Left renal cortex interstitium (tissue), 4 donors: ENCODE measurements at places on chromosomes 6 and 20. TPM values are rescaled to one million over a fixed set of nuclear protein-coding genes. Genes with fewer than 3 reads are reported as not detected.

Gene TAB2
- polyA plus RNA-seq: 103 TPM

Gene SAMHD1
- 21.4 TPM for polyA plus RNA-seq

- DNase-seq: no peak
Measured at GRCh38 chr6:111688331-111688730, 82.7 kb upstream of the TRAF3IP2 start.

DNA sequence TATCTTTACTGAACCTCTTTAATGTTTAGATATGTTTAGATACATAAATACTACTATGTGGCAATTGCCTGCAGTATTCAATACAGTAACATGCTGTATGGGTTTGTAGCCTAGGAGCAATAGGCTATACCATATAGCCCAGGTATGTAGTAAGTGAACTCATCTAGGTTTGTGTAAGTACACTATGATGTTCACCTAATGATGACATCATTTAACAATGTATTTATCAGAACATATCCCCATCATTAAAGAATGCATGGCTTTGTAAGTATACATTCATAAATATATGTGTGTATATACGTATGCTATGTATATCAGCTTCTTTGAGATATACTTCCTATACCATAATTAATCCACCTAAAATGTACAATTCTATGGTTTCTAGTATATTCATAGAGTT, 631.2 kb upstream of the MAN1A1 start:
- no peak for DNase-seq

GRCh38 chr20:12058216-12058615, 140.5 kb downstream of the BTBD3 start:
- no peak for DNase-seq

DNA sequence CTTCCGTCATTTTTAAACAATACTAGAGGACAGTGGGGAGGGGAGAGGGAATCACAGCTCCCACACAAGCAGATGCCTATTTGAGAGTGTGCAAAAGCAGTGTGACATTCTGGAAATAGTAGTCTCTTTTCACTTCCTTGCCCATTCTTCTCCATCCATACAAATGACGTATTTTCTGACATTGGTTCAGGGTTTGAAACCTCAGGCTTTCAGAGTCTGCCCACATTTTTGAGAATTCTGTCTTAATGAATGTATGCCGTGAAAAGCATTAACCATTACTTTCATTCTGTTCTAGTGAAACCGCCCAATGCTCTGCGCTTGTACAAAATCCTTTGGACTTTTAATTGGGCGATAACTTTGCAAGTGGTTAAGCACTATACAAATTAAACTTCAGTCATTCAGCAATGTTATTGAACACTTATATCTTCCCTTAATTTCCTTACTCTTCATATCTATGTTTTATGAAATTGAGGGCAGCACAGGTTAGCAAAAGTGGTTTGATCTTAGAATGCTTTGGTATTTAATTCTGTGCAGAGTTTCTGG, 265.7 kb downstream of the SOX4 start:
- DNase-seq: no peak

- DNase-seq: no peak
Measured at GRCh38 chr6:140758169-140758877, 1374.4 kb upstream of the GJE1 start.

DNA sequence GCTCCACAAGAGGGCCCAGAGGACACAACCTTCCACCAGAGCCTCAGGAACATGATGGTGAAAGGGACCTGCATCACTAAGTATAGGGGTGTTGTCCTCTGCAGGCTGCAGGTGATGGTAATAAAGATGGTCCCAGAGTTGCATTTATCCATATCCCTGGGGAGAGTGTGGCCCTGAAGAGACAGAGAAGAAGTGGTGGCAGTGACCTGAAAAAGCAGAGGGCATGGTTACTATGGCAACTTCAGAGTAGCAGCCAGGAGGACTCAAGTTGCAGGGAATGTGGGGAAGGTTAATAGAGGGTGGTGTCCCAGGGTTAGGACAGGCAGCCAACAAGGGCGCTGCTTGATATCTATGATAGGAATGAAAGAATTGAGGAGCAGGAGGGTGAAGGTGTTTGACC, 57.1 kb downstream of the HLA-A start:
- DNase-seq: no peak

GRCh38 chr6:181049-181654, 111.1 kb upstream of the DUSP22 start:
- no peak for DNase-seq

DNA sequence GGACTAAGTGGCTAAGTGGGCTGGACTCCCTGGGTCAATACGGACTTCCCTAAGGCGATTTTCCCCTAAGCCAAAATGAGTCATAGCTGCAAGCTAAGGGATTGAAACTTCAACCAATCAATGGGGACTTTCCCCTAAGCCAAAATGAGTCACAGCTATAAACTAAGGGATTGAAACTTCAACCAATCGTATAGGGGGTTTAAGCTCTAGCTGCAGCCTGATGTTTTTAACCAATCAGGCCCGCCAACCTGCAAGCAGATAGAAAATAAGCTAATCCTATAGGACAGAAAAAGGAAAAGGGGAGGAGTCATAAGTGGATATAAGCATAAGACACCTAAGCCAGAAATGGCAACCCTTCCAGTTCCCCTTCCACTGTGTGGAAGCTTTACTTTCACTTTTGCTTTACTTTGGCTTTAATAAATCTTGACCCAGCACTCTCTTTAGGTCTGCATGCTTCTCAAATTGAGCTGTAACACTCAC, 655.0 kb upstream of the HS3ST5 start:
- DNase-seq: no peak

- no peak for DNase-seq
Measured at GRCh38 chr6:40755749-40756452, 168.7 kb upstream of the LRFN2 start.

DNA sequence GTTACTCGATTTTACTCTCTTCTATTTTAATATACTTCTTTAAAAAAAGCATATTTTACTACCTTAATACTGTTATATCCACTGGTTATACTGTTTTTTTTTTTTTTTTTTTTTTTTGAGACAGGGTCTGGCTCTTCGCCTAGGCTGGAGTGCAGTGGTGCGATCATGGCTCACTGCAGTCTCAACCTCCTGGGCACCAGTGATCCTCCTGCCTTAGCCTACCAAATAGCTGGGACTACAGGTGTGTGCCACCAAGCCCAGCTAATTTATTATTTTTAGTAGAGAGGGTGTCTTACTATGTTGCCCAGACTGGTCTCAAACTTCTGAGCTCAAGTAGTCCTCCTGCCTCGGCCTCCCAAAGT, 170.7 kb downstream of the DOK5 start:
- DNase-seq: no peak

- DNase-seq: no peak
Measured at GRCh38 chr6:68144667-68145066, 490.4 kb upstream of the ADGRB3 start.

- DNase-seq: no peak
Measured at GRCh38 chr20:63974402-63975200, 4.8 kb downstream of the SAMD10 start.

DNA sequence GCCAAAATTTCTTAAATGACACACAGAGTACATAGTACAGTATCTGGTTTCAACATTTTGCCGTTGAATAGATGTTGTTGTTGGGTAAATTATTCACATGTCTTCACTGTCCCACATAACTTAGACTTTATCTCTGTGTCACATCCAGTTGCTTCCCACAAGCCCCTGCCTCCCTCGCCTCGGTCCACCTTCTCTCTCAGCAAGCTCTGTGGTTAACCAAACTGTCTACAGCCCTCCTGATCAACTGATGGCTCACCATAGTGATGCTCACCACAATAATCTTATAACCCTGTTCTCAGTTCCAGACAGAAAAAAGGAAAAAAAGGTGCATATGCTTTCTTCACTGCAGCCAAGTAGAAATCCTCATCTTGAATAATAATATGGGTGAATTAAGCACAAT, 23.0 kb downstream of the IL17F start:
- no peak for DNase-seq

- no peak for DNase-seq
Measured at GRCh38 chr6:112233847-112234246, 20.5 kb downstream of the LAMA4 start.

Gene CCN2
- 203 TPM for polyA plus RNA-seq

GRCh38 chr6:149317644-149318571, at the start of gene TAB2:
TSS of gene TAB2 (plus strand) at chr6:149317712. CDS start at chr6:149369998, 52,286 bp downstream.
- DNase-seq: no peak

Gene DDO
- polyA plus RNA-seq: 0.84 TPM

DNA sequence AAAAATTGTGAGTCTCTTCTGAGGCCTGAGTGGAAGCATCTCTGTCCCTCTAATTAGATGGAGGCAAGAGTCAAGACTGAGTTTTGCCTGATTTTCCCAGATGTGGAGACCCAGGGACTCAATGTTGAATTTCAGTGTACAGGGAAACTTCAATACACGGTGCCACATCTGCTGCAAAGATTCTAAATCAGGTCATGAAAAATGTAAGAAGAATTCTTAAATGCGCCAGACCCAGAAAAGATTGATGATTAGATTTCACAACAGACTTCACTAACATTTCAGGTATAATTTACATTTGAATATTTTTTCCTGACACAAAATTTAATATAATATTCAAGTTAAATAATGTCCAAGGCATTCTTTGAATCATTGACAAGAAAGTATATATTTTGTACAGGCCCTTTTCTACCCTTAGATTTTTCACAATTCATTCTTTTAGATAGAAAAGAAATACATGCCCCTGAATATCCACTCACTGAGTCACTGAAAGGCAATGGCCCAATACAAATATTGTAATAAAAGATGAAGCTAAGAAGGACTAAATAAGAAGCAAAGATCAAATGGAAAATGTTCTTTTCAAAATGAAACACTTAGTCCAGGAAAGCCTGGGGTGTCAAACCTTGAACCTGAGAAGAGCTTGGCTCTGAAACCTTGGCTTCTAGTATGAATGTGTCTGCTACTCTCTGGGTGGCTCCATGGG, 18.2 kb upstream of the HDGFL1 start:
- DNase-seq: no peak

DNA sequence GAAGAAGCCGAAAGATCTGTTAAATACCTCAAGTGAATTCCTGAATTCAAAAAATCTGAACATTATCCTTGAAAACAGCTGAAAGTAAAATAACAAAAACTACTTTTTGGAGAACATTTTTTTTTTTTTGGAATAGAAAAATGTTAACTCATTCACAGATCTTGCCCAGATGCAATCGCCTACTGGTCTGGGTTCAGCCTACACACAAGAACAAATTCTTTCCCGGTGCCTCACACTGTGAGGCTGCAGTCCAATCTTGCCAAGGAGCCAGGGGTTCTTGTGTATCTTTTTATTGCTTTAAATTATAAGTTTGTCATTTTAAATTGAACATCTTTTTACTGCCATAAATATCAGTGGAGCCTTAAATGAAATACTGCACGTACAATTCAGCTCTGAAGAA, 41.2 kb upstream of the TMEM200A start:
- DNase-seq: no peak

GRCh38 chr20:47318027-47318585, 38.4 kb downstream of the ZMYND8 start:
- DNase-seq: no peak

Gene CDH4
- polyA plus RNA-seq: 8.8 TPM

DNA sequence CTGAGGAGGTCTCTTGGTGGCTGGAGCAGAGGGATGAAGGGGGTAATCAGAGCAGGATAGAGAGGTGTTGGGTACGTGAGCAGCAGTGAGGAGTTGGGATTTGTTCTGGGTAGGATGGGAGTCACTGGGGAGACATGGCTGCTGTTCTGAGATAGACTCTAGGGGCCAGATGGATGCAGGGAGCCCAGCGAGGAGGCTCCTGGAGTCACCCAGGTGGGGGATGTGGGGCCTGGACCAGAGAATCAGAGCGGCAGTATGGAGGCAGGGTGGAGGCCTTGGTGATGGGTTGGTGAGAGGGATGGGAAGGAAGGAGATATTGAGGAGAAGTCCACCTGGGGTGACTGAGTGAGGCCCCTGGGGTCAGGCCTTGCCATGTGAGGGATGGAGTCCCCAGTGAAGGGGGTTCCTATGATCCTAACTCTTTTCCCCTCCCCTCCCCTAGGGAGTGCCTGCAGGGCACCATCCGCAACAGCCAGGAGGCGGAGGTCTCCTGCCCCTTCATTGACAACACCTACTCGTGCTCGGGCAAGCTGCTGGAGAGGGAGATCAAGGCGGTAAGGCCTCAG, 13.7 kb downstream of the RBCK1 start:
- DNase-seq: no peak

- DNase-seq: no peak
Measured at GRCh38 chr6:47426524-47427302, 50.9 kb upstream of the CD2AP start.

Gene EYA2
- 0.77 TPM for polyA plus RNA-seq

GRCh38 chr6:53979468-53980067, 131.7 kb upstream of the MLIP start:
- DNase-seq: no peak

Gene KIFC1
- polyA plus RNA-seq: 46.3 TPM

GRCh38 chr20:20744170-20744725, 31.8 kb upstream of the RALGAPA2 start:
- DNase-seq: no peak

DNA sequence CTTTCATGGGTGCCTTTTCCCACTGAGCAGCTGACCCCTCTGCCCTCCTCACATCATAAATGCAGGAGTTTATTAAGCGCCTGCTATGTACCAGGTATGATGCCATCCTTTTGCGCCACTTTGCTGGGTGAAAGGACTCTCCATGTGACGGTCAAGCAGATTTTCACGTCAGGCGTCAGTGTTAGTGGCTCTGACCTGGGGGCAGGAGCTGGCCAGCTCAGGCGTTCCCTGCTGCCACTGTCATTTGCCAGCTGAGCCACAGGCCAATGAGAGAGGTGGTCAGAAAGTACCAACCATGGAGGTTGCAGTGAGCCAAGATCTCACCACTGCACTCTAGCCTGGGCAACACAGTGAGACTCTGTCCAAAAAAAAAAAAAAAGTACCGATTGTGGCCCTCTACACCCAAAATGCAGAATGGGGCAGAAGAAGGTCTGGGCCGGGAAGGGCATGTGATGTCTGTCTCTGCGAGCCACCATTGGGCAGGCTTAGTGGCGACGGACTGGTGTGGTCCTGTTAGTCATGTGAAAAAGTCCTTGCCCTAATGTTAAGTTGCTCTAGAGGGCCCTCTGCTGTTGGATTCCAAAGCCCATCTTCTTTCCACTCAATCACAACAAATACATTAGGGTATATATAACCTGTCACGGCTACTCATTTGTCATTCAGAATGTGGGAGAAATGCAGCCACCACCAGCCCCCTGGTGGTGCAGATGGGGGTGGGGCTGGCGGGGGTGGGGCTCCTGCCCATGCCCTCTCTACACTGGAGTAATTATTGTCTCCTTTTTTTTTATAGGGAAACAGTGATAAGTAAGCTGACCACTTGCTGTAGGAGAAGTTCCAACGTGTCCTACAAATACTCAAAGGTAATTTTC, 18.4 kb upstream of the SLC22A1 start:
- DNase-seq: no peak

DNA sequence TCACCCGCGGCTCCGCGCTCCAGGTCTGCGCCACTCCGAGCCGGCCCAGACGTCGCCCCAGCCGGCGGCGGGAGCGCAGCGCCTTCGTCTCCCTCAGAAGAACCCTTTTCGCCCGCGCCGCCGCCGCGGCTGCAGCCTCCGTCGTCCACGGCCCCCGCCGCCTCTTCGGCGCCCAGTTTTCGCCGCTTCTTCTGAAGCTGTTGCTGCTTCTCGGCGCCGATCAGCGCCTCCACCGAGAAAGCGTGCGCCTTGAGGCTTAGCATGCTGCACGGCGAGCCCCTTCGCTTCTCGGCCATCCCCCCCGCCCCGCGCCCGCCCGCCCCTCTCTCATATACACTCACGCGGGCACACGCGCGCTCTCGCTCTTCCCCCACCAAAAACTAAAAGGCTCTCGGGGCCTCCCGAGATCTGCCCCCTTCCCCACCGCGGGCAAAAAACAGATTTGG, 489 bp downstream of the TBX18 start:
- no peak for DNase-seq
